Breast epithelium (tissue), 4 donors: ENCODE measurements at places on chromosomes 7 and 10. TPM values are rescaled to one million over a fixed set of nuclear protein-coding genes. Genes with fewer than 3 reads are reported as not detected.

The ANXA8 gene
- total RNA-seq: 4.9 TPM

The TMEM229A gene
- total RNA-seq: not detected

The GPNMB gene
- 86.9 TPM for total RNA-seq

The SLC26A5 gene
- total RNA-seq: 3.6 TPM

The ZEB1 gene
- total RNA-seq: 113 TPM

The TECPR1 gene
- 14.7 TPM for total RNA-seq

The LIPK gene
- total RNA-seq: not detected

The OPN1SW gene
- not detected for total RNA-seq

DNA sequence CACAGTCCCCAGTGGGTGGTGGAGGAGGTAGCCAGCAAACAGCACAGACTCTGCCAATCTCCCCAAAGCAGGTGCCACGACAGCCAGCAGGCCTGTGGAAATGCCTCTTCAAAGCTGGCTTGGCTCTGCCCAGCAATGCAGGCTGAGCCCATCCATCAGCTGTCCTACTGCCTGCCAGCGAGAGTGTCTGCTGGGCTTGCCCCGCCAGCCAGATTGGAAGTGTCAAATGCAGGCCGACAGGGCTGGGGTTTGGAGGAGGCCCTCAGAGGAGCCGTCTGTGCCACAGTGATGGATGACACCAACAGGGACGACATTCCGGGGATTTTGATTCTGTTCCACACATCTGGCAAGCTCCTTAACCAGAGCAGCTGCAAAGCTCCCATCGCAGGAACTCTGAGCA, 16.7 kb downstream of the HABP2 start:
- DNase-seq: no peak

GRCh38 chr7:21167942-21168341, 259.9 kb upstream of the SP4 start:
- DNase-seq: no peak

GRCh38 chr7:16264036-16264819, 157.1 kb downstream of the CRPPA start:
- DNase-seq: no peak

- DNase-seq: no peak
Measured at GRCh38 chr10:132061465-132061864, 4.3 kb upstream of the JAKMIP3 start.

DNA sequence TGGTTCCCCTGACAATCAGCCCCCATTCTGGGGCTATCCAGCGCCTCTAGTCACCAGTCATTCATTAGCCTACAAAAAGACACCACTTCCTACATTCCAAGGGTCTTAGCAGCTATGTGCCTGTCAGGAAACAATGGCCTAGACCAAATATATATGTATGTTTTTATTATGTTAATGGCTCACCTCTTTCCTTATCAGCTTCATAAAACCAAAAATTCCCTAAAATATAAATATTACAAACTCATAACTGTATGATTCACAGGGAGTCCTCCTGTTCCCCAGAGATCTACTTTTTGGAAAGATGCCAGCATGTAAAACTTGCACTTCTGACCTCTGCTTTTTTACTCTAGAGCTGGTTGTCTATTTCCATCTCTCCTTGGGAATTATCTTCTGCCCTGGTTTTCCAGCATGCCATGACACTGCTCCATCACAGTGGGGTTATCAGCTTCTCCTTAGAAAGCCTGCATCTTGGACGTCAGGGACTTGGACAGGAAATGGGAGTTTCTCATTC, 79.2 kb downstream of the ABCA13 start:
- no peak for DNase-seq

GRCh38 chr10:113369365-113369694, 183.5 kb upstream of the HABP2 start:
- DNase-seq: no peak

DNA sequence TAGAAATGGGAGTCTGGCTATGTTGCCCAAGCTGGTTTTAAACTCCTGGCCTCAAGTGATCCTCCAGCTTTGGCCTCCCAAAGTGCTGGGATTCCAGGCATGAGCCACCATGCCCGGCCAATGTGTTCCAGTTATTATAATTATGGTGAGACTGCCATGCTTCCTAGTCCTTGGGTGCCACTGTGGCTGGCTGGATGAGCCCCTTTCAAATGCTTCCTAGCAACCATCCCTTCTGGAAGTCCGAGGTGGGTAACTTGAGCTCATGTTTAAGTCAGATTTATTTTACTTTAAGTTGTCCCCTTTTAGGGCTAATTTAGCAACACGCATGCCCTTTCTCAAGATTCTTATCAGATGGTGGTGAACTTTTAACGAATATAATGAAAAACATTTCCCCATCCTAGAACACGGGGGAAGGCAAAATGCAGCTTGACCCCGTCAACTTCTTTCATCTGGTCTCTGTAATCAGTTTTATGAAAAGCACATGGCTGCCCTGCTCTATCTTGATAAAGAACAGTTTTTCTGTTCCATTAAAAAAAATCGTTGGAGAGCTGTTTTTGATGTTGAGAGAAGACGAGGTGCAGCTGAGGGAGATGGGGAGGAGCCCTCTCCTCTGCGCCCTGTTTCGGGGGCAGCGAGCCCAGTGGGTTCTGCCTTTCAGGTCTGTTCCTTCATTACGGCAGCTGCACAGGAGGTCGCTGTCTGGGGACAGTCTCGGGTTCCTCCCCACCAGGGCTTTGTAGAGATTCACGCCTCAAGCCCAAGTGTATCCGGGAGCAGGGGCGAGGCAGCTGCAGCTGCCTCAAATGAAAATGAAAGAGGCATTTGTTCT, 61.0 kb upstream of the MKI67 start:
- no peak for DNase-seq

DNA sequence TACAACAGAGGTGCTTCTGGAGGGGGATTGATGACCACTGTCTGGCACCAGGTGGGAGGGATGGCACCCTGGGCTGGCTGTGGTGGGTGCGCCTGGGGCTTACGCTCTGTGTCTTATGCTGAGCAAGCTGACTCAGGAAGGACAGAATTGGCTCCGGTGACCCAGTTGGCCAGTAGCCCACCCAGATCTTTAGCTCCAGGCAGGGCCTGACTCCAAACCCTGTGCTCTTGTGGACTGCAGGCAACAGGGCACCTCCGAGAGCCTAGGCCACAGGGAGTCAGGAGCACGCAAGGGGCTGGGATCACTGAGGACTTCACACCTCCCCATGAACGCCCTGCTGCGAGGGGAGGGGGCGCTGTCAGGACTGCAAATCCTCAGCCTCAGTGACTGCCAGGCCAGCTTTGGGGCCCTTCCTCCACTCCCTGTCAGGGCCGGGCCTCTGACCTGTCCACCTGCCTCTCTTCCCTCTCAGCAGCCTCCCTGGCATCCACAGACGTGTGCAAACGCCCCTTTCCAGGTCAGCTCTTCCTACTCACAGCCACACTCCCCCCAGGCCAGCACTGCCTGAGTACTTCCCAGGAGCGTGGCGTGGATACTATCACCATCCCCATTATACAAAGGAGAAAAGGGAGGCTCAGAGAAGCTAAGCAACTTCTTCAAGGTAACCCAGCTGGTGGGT, 118.7 kb downstream of the SLIT1 start:
- no peak for DNase-seq

GRCh38 chr10:11382187-11382586, 229.3 kb downstream of the USP6NL start:
- no peak for DNase-seq

DNA sequence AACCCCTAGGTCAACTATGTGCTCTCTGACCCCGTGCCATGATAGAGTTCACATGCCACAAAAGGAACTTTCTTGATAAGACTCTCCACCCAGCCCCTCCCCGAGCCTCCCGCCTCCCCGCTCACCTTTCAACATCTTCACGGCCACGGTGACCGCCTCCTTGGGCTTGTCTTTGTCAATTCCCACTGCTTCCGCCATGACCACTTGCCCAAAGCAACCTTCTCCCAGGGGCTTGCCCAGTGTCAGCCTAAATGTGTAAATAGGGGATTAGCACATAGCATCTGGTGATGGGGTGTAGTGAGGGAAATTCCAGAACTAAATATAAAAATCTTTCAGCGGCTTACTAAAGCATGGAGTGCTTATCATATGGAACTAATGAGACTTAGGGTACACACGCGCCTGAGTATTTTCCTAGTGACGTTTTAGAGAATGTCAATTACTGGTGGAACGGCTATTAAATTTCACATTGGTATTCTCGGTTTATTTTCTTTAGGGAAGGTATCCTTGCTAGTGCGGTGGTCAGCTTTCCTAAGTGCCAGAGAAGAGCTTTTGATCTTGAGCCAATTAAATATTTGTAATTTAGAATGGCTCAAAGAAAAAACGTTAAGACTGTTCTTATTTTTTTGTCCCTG, 97.4 kb downstream of the FGFR2 start:
- DNase-seq: no peak

DNA sequence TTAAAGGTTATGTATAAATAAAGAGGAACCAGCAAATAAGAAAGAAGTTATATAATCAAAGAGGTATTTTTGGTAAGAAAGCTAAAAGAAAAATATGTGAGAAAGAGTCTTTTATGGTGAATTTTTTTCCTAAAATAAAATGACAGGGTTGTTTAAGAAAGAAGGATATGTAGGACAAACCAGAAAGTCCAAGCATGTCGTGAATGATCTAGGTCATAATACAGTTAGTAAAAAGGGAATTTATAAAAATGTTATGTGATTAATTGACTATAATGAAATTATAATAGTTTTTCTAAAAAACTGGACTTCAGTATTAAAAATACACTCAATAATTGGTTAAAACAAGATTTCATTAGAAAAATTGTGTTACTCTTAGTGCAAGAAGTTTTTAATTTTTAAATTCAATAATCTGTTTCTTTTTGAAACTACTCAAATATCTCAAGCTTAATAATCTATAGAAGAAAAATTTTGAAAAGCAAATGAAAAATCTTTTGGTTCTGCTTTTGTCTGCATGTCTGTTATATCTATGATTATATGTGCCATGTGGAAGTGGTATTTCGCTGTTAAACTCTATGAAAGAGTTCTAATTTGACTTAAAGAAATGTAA, 23.3 kb downstream of the AVL9 start:
- DNase-seq: no peak

DNA sequence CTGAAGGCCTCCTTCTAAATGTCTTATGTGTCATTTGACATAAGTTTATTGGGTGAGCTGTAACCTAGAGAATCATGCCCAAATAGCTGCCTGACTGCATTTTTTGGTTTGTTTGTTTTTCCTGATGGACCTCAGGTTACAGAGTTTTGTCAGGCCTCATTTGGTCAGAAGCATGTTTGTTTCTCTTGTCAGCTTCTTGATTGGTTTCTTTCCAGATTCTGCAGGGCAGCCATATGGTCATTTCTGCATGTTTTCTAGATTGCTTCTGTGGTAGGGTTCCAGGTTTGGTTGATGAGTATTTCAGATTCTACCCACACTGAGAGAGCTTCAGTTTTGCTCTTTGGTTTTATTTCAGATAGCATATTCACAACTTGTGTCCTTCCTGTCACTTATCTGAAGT, 28.0 kb downstream of the GLCCI1 start:
- DNase-seq: no peak

- no peak for DNase-seq
Measured at GRCh38 chr7:95246831-95247370, 77.4 kb downstream of the PON1 start.

GRCh38 chr10:45373576-45374349, at the start of gene ALOX5:
TSS of gene ALOX5 (plus strand) at chr10:45374216. CDS start at chr10:45374280, 64 bp downstream.
- DNase-seq: peak; percentile 64

GRCh38 chr10:112952282-112953173, 2.5 kb downstream of the TCF7L2 start:
- no peak for DNase-seq

DNA sequence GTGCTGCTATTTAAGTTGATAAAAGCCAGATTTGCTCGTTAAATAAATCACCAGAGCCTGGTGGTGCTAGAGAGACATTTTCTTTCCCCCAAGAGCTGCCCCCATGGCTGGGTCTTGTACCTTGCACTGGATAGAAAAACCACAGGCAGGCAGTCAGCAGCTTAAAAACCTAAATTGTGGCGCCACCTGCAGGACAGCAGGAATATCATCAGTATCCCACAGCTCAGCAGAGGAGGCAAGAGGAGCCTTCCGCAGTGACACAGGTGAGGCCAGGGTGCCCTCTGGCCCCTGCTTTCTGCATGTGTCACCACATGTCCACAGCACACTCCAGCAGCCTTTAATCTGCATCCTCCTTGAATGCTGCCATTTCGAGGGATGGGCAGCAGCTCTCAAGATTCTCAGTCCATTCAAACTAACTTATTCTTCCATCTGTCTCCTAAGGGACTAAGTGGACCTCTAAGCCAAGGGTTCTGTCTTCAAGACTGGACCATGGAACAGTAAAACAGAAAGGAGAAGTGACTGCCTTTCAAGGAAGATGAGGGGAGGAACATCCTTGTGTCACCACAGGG, 4.5 kb upstream of the PLXNA4 start:
- DNase-seq: peak; percentile 63

GRCh38 chr7:135620980-135621850, 41.1 kb upstream of the STMP1 start:
- peak; percentile 36 for DNase-seq

GRCh38 chr7:141184532-141185190, 110.8 kb downstream of the TMEM178B start:
- no peak for DNase-seq

GRCh38 chr7:18971839-18972238, 145.6 kb downstream of the TWIST1 start:
- DNase-seq: no peak

GRCh38 chr7:68900096-68900495, 698.2 kb upstream of the AUTS2 start:
- no peak for DNase-seq

DNA sequence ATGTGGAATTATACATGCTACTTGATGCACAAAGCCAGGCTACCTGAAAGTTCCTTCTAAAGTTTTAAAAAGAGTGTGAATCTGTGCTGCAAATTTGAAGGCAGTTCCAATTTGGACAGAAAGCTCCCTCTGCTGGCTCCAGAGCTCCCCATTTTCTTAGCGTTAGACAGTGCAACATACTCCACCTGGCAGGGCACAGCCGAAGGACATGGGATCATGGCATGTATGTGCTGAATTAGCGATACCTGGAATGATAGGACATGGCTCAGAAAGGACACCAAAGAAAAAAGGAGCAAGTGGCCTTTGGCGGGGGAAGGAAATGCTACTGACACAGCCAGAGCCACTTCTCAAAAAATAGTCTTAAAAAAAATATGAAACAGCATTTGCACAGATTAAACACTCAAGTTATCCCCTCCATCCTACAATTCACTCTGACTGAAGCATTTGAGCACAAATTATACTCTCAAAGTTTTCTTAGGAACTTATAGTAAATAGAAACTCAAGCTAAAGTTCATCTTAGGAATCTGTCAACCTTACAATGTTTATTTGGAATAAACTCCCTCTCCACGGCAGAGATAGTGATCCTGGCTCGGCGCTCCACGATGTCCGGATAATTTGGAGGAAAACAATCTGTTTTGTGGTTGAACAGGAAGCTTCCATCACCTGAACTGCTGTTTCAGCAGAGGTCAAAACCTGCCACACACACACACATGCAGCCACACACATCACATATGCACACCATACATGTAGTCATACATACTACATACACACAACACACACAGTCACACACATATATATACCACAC, 80.0 kb downstream of the C7orf25 start:
- DNase-seq: peak; percentile 65

GRCh38 chr10:84987039-84987438, 658.6 kb downstream of the CCSER2 start:
- DNase-seq: no peak

DNA sequence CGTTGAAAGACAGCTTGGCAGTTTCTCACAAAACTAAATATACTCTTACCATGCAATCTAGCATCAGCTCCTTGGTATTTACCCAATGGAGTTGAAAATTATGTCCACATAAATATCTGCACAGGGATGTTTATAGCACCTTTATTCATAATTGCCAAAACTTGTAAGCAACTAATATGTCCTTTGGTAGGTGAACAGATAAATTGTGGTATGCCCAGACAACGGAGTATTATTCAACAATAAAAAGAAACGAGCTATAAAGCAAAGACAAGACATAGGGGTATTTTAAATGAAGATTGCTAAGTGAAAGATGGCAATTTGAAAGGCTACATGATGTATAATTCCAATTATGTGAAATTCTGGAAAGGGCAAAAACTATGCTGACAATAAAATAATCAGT, 162.5 kb upstream of the PTN start:
- DNase-seq: no peak
